Islet precursor cell (in vitro differentiated cells): ENCODE measurements at places on chromosomes 13 and 19.

GRCh38 chr13:112010714-112011113 is 56.2 kb upstream of the SOX1 start:
- DNase-seq = no peak

DNA sequence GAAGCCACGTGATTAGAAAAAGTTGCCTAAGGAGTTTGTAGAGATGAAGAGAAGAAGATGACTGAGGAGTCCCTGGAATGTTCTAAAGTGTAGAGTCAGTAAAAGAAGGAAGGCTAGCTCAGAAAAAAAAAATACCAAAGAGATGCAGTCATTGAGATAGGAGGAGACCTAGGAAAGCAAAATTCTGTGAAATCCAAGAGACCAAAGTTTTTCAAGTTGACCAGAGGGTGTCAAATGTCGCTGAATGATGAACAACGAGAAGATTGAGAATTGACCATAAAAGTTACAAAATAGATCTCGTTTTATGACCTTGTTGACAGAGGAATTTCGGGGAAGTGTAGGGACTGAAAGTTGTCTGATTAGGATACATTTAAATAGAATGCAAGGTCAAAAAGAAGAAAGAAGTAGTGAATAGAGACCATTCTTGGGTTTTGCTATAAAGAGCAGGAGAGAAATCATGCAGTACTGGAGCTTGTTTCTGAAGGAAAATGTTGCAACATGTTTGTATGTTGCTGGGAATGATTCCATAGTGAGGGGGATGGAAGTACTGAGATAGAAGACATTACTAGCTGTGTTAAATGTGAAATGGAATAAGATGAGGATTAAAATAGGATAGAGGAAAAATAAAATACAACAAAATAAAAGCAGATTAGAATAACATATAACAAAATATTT is 30.2 kb upstream of the HTR2A start:
- DNase-seq = no peak

DNA sequence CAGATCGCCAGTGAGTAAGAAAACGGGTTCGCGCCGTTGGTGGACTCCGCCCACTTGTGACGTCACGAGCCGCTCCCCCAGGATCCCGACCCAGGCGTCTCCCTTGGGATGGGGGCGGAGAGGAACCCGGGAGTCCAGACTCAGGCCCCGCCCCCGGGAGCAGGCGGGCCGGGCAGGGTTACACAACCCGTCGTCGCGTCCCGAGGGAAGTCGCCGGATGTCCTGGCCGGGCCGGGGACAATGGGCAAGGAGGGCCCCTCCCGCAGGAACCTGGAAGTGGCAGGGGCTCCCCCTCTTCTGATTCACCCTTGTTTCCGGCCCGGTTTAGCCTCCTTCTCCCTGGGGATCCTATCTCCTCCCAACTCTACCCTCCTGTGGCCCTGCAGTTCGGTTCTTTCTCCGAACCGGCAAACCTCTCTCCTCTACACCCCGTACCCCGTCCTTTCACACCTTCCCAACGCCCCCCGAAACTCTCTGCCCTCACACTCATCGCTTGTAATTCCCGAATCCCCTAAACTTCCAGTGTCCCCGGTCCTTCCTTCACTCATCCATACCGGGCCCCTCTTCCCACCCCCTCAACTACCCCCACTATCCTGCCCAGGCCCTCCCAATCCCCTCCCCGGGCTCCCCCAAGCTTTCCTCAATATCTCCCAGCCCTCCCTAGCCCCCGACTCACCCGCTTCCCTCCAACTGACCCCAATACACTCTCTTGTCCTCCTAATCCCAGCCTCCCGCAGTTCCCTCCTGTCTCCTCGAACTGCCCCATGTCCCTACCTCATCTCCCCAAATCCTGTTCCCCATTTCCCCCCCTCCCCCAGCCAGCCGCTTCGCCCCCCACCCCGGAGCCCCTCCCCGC is 20.0 kb upstream of the ERCC1 start:
- peak; percentile 97 for DNase-seq

GRCh38 chr19:46599716-46600373 is 1.3 kb upstream of the CALM3 start:
- no peak for DNase-seq

DNA sequence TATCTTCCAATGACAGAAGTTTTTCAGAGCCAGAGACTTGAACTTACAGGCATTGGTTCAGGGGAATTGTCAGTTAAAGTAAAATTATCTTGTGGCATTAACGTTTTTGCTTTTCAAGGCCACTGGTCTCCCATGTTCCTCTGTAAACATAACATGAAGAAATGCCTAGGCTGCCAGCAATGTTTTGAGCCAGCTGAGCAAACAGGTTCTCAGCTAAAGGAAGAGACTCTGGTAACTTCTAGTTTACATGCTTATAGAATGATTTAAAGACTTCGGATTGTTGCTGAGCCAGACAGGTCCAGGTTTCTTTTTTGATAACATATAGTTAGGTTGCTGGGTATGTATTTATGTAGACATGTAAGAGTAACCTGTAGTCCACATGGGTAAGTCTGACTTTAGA is 35.7 kb downstream of the ZNF493 start:
- no peak for DNase-seq

- DNase-seq = no peak
These were observed 13.3 kb upstream of the RETN start for GRCh38 chr19:7655581-7655980.

GRCh38 chr19:1074544-1075283 is 7.7 kb downstream of the ARHGAP45 start:
- DNase-seq = no peak

- no peak for DNase-seq
These were observed 25.1 kb downstream of the VAV1 start for GRCh38 chr19:6797646-6798045.

- DNase-seq = no peak
These were observed 93.8 kb upstream of the SOX1 start for GRCh38 chr13:111973186-111973585.

DNA sequence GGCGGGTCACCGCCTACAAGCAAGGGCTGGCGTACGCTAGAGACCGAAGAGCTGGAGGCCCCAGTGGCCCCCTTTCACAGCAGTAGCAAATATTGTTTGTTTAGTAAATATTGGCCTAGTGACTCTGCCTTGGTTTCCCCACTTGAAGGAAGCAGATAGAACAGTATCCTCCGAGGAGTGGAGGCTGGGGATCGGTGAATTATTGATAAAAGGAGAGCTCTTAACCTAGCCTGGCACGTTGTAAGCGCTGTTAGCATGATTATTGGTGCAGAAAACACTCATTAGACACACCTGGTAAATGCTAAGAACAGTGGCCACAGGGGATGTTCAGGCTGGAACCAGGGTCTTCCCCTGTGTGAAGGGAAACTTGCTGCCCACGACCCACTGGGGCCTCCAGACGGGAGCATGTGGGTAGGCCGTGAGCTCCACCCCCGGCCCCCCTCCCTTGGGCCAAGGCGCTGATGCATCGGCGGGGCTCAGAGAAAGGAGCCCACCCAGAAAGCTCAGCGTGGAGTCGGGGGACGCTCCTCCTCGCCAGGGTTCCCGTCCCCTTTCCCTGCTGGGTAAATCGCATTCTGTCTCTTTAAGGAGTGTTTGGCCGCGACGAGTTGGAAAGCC is 2.3 kb downstream of the IER2 start:
- DNase-seq = no peak

DNA sequence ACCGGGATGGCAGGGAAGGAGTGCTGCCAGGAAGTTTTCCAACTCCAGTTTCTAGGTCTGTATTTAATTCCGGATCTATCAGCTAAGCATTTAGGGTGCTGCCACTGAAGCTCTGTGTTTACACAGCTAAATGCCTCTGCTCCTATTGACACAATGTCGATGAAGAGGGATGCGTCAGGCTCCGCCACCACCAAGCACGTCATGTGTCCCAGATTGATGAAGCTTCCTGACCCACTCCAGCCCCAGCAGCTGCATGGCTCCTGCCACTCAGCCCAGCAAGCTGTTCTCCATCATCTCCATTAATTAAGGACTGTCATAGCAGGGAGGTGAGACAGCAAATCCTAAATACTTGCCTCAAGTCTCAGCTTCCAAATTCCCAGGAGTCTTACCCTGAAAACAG is 435.2 kb upstream of the ZNF507 start:
- peak; percentile 32 for DNase-seq

- peak; percentile 95 for DNase-seq
These were observed at the start of gene DOCK9 for GRCh38 chr13:98977568-98978265. DOCK9 (minus strand) TSS chr13:98978064; CDS start chr13:98977909, 155 bp downstream.

- DNase-seq = no peak
These were observed 19.4 kb upstream of the GSX1 start for GRCh38 chr13:27772651-27773425.

DNA sequence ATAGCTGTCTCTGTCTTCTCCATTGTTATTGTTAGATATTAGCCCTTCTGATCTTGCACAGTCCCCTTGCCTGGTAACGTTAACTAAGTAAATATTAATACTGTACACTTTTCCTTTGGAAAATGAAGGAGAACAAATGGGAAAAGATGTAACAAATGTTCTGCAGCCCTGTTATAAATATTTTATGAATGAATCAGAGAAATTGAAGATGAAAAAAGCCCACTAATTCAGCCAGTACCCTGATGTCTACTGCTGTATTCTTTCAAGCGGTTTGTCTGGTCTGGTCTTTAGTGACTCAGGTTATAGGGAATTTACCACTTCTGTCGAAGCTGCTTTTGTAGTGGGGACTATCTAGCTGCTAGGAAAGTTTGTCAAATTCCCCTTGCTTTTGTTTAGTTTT is 121.0 kb downstream of the COG6 start:
- no peak for DNase-seq

DNA sequence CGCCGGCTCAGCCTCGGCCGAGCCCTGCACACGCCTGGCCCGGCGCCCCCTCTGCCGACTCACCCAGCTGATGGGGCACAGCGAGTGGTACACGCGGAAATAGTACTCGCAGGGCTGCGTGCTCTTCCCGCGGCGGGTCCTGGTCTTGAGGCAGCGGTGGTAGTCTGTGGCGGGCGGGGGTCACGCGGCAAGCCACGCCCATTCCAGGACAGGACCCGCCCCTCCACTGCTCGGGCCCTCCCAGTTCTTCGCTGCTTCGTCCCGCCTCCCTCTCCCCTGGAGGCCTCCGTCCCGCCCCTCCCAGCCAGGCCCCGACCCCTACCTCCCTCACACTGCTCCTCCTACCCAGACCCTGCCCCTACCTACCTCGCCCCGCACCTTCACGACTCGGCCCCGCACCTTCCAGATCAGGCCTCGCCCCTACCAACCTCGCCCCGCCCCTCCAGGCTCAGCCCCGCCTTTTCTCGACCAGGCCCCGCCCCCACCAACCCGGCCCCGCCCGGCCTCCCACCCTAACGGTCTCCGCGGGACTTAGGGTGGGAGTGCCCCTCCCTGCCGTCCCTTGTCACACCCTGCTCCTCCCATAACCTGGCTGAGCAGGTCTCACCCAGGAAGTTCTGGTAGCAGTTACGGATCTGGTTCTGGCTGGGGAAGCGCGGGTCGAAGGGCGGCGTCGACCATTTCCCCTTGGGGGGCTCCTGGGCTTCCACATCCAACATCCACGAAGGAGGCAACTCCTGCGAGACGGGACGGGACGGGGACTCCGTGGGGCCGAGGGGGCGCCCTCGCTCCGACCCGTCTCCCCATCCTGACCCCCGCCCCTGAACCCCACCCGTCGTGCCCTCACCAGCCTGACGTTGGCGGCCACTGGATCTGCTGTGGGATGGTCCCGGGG is 469 bp downstream of the COX6B2 start:
- peak; percentile 82 for DNase-seq

GRCh38 chr13:104949840-104950740 is 1585.4 kb downstream of the EFNB2 start:
- no peak for DNase-seq

DNA sequence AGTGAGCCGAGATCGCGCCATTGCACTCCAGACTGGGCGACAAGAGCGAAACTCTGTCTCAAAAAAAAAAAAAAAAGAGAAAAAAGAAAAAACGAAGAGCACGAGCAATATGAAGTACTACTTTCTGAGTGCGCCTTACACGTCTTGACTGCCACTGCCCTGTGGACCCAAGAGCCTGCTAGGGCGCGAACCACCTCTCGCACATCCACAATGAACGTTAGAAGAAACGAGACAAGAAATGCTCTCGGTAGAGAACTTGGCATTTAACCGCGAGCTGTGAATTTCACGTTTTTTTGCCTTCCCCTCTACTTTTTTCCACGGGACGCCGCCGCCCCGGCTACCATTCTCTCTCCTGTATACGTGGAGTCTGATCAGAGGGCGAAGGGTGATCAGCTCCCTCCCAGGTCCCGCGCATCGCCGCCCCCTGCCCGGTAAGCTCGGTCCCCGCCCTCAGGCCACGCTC is 454 bp downstream of the TIMM44 start:
- no peak for DNase-seq

- no peak for DNase-seq
These were observed 531 bp upstream of the TGFBR3L start for GRCh38 chr19:7914099-7914498.

GRCh38 chr19:53772943-53773342 is 51.2 kb downstream of the NLRP12 start:
- peak; percentile 83 for DNase-seq

DNA sequence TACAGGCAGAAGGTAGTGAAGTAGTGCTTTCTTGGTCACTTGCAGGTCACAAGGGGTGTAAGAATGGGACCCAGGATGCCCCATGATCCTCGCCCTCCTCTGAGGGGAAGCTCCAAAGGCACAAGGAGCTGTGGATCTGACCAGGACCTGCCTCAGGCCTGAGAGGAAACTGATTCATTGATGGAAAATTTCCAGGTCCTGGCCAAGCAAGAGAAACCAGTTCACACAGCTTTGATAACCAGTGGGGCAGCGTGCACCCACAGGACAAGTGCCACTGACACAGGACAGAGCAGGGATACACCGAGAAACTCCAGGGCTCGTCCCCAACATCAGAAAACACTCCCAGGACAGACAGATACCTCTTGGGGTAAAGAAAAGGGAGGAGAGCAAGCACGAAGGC is 177.1 kb downstream of the RBM26 start:
- peak; percentile 86 for DNase-seq

DNA sequence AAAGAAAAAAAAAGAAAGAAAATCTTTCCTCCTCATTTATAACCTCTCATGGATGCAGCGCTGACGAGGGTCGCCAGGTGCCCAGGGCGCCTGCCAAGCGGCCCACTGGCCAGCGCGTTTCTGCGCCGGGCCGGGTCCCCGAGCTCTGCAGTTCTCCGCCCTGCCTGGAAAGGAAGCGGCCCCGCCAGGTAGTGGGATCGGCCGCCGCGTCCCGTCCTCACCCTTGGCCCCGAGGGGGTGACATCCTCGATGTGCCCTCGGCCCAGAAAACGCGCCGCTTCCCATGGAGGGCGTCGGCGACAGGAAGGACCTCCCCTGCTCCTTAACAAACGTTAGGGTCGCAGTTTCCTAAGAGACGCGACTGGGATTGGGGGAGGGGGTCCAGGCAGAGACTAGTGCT is 56.9 kb downstream of the ZNF726 start:
- no peak for DNase-seq

DNA sequence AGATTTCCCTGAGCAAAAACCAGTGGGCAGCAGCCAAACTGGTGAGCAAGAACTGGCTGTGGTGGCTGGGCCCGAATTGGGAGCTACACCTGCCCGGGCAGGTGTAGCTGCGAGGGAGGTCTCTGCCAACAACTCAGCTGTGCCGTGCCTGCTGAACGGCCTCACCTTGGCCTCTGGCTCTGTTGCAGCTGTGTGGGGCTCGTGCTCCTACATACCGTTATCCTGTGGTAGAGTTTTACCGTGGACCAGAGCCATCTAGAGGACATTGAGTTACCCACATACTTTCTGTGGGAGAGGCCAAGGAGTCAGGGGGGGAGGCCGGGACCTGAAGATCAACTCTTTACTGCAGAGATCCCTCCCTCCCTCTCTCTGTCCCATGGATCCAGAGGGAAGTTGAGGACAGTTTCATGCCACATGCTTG is 113.2 kb downstream of the TM9SF2 start:
- no peak for DNase-seq

- DNase-seq = no peak
These were observed 497.1 kb upstream of the ARGLU1 start for GRCh38 chr13:107065036-107065435.
